ENCODE measurements at places on chromosomes 3 and 15.

DNA sequence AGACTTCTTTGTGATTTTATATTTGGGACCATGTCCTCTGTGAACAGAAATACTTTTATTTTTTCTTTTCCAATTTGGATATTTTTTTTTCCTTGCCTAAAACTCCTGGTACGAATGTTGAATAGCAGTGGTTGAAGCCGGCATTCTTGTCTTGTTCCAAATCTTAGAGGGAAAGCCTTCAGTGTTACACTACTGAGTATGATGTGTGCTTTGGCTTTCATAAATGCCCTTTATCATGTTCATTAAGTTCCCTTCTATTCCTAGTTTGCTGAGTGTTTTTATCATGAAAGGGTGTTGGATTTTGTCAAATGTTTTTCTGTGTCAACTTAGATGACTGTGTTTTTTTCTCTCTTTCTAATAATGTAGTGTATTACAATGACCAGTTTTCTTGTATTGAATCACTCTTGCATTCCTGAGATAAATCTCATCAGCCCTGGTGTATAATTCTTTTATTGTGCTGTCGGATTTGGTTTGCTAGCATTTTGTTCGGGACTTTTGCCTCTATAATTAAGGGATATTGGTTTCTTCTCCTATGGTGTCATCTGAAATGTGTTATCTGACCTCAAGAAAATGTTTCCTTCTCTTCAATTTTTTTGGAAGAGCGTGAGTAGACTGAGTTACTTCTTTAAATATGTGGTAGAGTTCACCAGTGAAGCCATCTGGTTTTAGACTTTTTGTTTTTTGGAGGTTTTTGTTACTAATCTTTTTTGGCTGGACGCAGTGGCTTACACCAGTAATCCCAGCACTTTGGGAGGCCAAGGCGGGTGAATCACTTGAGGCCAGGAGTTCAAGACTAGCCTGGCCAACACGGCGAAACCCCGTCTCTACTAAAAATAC lies 33.3 kb downstream of the MAP1A start:
- no peak for DNase-seq

DNA sequence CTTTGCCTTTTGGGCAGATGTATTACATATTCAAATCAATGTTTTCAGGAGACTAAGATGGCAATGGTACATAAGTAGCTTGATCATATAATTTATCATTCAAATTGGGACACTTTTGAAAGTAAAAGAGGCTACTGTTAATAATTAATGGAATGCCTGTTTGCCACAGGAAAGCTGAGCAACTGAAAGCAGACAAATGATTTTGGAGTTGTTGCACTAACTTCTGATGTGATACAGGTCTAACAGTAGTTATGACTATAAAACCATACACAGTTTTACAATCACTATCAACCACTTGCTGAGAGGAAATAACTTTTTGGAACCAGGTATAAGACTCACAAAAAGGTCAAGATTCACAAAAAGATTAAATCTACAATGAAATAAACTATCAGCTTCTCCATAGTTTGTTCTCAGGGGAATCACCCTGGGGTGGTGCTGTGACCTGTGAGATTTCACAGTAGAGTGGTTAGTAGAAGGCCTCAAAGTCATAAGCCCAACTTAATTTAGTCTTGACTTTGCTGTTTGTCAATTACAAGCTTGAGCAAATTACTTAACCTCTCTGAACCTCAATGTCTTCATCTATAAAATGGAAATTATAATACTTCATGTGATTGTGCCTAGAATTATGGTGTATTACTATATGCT lies 42.7 kb downstream of the HHLA2 start:
- no peak for DNase-seq

GRCh38 chr3:73498764-73499622 lies 125.7 kb downstream of the PDZRN3 start:
- no peak for DNase-seq

DNA sequence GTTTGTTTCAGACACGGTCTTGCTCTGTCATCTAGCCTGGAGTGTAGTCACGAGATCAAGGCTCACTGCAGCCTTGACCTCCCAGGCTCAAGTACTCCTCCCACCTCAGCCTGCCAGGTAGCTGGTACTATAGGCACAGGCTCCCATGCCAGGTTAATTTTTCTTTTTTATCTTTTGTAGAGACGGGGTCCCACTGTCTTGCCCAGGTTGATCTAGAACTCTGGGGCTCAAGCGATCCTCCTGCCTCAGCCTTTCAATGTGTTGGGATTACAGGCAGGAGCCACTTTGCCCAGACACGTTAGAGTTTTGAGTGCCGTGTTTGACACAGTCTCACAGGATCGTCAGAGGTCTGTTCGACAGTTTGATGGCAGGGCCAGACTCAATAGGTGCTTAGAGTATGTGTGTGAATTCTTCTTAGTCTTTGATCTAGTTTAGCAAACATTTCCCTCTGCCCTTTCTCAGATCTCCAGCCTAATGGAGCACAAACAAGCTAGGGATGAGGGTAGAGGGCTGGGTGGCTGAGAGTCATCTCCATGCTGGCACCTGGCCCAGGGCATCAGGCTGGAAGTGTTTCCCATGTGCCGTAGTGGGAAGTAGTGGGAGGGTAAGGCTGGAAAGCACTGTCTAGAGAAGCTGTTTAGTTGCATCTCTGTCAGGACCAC lies 66.1 kb upstream of the DLG1 start:
- DNase-seq: no peak

DNA sequence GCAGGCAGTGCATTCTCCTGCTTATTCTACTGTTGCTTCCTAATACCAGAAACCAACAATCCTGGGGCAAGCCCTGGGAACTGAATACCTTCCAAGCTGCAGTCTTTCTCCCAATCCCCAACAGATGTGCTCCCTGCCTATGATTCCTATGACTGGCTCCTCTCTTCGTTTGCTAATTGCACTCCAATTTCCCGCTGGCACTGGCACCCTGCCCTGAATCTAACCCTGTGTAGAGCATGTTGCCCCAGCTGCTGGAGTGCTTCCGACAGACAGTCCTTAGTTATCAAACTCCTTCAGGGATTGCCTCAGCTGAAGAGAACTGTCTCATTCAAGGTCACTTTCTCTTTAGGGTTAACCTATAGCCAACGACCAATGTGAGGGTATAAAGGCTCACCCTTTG lies 214.1 kb downstream of the NECTIN3 start:
- DNase-seq: no peak

GRCh38 chr15:93477188-93477587 lies 388.2 kb upstream of the RGMA start:
- no peak for DNase-seq

DNA sequence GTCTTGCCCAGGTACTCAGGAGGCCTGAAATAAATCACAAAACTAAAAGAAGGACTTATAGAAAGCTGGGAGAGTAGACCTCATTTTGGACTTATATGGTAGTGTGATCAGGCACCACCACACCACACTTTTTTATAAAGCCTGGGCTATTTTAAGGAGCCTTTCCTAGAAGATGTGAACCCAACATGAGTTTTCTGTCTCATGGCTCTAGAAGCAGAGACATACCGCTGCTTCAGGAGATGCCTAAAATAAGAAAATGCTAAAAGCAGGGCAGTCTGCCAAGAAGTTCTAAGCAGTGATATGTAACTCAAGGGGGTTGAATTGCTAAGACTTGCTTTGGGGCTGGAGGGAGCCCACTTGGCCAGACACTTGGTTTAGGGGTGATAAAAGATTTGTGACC lies 49.6 kb downstream of the SUMF1 start:
- DNase-seq: no peak
